Chondrocyte (in vitro differentiated cells): ENCODE measurements at places on chromosomes 11 and 22. TPM values are rescaled to one million over a fixed set of nuclear protein-coding genes. Genes with fewer than 3 reads are reported as not detected.

DNA sequence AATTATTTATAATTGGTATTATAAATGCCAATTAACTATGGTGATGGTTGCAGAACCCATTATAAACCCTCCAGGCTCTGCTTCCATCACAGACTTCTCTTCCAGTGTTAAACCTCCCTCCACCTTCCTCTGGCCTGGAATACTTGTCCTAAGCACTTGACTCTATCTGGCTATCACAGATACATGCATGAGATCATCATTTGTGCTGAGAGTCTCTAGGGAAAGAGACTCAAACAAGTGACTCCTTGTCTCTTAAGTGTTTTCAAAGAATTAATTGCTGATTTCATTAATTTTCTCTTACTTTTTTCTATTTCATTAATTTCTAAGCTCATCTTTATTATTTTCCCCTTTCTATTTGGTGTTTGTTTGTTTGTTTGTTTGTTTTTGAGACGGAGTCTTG is 29.1 kb downstream of the RTL6 start:
- peaks cover 5% of the 10 kb centered on the region for H3K27me3 ChIP-seq
- H3K4me1 ChIP-seq = no peaks in the 10 kb centered on the region
- DNase-seq = no peak
- no peak overlapping the region for H3K4me3 ChIP-seq

- H3K4me3 ChIP-seq = no peak overlapping the region
- H3K27ac ChIP-seq = no peak overlapping the region
- no peak for DNase-seq
- no peaks in the 10 kb centered on the region for H3K27me3 ChIP-seq
- no peaks in the 10 kb centered on the region for H3K36me3 ChIP-seq
- H3K4me1 ChIP-seq = peaks cover 42% of the 10 kb centered on the region
Measured at GRCh38 chr11:61147791-61148620, 13.2 kb downstream of the VPS37C start.

- peaks cover 6% of the 10 kb centered on the region for H3K4me1 ChIP-seq
- no peaks in the 10 kb centered on the region for H3K27me3 ChIP-seq
- H3K4me3 ChIP-seq = no peak overlapping the region
- DNase-seq = no peak
- peaks cover 9% of the 10 kb centered on the region for H3K36me3 ChIP-seq
Measured at GRCh38 chr11:35814081-35814695, 129.7 kb upstream of the LDLRAD3 start.

DNA sequence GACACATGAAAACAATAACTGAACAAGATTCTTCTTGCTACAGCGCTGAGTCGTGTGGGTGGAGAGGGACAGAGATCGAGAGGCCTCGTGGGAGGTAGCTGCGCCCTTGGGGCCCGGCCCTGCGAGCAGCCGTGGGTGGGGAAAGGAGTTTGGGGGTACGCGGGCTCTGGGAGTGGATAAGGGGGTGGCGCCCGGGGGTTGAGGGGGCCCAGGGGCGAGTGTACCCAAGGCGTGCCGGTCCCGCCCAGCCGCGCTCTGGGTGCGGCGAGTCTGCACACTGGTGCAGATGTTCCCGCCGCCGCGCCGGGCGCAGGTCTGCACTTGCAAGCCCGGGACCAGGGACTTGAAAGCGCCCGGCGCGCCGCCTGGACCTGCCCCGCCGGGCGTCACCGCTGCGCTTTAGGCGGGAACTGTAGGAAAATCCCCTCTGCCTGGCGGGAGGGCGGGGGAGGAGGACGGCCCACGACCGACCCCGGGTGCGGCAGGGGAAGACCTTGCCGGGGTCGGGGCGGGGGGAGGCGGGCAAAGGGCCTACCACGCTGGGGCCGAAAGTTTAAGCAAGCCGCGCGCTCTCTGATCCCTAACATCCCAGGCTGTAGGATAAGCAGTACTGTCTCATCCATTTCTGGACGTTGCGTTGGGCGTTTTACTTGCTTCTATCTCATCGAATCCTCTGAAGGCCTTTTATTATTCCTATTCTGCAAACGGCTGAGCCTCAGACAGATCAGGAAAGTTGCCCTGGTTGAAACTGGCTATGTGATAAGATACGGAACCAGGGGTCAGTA is 1.4 kb upstream of the KREMEN1 start:
- H3K27ac ChIP-seq = no peak overlapping the region
- H3K4me1 ChIP-seq = peaks cover 15% of the 10 kb centered on the region
- no peaks in the 10 kb centered on the region for H3K36me3 ChIP-seq
- H3K27me3 ChIP-seq = peaks cover 10% of the 10 kb centered on the region

SOX6 gene
- 27.2 to 46.1 TPM (median 29.9 TPM) in 3 replicates for total RNA-seq

MAP4K2 gene
- total RNA-seq = 11.3 to 17.8 TPM (median 13.4 TPM) in 3 replicates

CLMP gene
- total RNA-seq = 4.8 to 21.4 TPM (median 6.6 TPM) in 3 replicates

DNA sequence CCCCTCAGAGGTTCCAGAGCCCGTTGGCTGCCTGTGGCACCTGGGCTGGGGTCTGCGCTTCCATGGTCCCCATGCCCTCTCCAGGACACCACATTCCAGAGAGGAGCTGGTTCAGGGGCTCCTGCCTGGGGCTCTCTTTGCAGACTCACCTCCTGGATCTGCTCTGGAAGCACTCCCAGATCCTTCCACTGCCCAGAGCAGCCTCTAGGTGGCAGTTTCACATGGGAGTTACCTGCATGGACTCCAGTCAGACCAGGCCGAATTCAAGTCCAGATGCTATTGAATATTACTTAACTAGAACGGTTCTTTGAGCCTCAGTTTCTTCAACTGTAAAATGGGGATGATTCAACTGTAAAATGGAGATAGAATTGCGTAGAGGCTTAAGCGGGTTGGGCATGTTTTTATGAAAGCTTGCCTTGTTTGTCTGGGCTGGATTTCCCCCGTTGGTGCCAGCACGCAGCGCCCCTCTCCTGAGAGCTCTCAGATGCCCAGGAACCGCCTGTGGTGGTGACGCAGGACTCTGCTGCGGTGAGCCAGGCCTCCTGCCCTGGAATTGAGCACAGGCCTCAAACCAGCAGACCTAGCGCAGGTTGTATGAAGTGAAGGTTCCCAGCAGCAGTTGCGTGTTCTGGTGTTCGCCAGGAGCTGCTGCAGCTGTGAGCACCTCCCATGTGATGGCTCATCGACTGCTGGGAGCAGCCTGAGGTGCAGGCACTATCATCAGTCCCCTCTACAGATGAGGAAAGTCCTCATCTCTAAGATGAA is 44.2 kb downstream of the LMO1 start:
- DNase-seq = peak; percentile 60
- no peaks in the 10 kb centered on the region for H3K4me1 ChIP-seq
- no peak overlapping the region for H3K27ac ChIP-seq
- H3K36me3 ChIP-seq = no peaks in the 10 kb centered on the region
- no peak overlapping the region for H3K4me3 ChIP-seq
- H3K27me3 ChIP-seq = peaks cover 10% of the 10 kb centered on the region

GRCh38 chr11:34464591-34465051 is 25.9 kb downstream of the CAT start:
- no peaks in the 10 kb centered on the region for H3K27me3 ChIP-seq
- H3K27ac ChIP-seq = no peak overlapping the region
- H3K4me3 ChIP-seq = no peak overlapping the region
- peaks cover 49% of the 10 kb centered on the region for H3K36me3 ChIP-seq
- DNase-seq = no peak
- H3K4me1 ChIP-seq = no peaks in the 10 kb centered on the region

DNA sequence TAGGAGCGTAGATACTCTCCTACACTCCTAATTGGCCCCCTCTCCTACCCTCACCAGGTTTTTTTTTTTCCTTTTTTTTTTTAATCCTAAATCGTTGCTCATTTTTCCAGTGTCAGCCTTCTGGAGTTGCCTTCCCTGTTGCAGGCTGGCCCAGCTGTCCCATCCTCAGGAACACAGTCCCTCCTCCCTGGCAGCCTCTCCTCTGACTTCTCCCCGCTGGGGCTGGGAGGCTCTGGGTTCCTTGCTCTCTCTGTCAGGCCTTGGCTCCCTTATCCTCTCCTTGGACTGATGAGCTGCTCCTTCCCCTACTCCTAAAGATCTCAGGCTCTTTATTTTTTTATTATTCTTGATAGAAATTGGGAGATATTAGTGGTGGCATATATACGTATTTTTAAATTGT is 62.2 kb downstream of the PKNOX2 start:
- no peaks in the 10 kb centered on the region for H3K27me3 ChIP-seq
- H3K4me1 ChIP-seq = peaks cover 46% of the 10 kb centered on the region
- DNase-seq = no peak
- no peak overlapping the region for H3K27ac ChIP-seq
- H3K36me3 ChIP-seq = peaks cover 1% of the 10 kb centered on the region
- H3K4me3 ChIP-seq = no peak overlapping the region
